ENCODE measurements at places on chromosomes 2 and 18.

DNA sequence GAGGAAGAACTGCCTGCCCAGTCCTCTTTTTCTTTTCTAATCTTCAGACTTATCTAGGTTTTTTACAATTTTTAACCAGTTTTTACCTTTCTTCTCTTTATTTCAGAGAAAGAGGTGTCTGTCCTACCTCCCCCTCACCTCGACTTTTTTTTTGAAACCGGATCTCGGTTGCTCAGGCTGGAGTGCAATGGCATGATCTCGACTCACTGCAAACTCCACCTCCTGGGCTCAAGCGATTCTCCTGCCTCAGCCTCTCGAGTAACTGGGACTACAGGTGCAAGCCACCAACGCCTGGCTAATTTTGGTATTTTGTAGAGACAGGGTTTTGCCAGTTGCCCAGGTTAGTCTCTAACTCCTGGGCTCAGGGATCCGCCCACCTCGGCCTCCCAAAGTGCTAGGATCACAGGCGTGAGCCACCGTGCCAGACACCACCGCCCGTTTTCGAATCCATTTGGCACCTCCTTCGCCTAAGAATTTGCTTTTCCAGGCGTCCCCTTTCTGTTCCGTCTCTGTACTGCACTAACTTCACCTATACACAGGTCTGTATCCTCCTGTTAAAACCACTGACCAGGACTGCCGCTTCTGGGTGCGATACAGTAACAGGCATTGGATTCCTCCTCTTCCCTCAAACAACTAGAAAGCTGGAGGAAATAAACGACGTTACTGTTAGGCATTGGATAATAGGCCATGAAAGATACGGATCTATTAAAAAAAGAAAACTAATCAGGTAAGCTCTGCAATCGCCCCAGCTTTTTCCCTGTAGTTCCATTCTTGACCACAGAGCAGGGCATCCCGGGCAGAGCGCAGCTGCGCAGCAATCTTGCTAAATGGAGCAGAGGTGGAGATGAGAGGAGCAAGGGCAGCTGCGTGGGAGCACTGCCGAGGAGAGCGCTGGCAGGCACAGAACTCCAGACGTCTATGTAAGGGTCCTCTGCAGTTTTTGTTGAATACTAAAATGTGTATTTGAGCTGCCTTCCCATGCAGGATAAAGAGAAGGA is 69.9 kb downstream of the ZC3H6 start:
- no peak for DNase-seq

DNA sequence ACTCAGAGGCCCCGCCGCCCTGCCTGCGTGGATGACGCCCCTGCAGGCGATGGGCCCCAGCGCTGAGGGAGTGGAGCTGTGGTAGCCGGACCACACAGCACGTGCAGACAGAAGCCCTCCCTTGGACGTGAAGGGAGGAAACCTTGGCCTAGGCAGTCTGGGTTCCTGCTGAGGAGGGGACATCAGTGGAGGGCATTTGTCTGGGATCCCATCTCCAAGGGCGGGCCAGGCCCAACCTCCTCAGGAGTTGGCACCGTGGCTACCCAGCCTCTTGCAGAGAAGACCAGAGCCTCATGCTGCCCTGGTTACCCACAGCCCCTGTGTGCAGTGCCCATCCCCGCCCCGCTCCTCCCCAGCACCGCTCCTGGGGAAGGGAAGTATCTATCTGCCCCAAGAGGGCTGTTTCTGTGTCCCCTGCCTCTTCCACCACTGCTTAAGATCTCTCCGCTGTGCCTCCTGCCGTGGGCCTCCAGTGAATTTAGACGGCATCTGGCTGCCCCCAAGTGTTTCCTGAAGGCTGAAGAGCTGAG is 241.8 kb downstream of the KLHL29 start:
- DNase-seq: no peak

DNA sequence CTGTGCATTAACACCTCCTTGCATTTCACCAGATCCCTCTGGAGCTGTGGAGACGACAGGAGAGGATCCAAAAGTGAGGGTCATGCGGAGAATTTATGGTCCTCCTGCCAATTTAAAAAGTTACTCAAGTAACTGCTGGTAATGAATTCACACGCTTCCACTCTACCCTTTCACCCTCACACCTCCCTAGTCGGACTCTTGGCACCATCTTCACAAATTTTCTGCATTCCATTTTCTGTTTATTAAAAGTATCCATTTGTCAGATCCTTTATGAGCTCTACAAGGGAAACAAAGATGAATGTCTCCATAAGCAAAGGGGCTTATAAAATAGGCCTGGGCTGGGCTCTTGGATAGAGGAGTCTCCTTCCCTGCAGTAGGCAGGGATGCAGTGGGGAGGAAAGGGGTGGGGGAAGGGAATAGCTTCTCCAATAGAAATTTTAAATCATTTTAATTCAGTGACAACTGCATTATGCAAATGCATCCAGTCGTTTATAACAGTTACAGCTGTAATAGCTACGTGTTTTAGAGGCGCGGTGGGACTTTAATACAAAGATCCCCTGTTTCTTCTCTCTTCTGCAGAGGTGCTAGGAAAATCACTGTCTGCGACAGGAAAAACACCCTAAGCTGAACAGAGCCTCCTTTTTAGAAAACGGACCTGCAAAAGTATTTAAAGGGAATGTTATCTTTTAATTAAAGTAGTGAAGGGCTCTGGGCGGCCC is 132.2 kb downstream of the EPHA4 start:
- DNase-seq: no peak

GRCh38 chr2:39786761-39787522 is 7.9 kb upstream of the THUMPD2 start:
- DNase-seq: no peak

GRCh38 chr2:217290467-217290866 is 430.6 kb upstream of the TNP1 start:
- no peak for DNase-seq

DNA sequence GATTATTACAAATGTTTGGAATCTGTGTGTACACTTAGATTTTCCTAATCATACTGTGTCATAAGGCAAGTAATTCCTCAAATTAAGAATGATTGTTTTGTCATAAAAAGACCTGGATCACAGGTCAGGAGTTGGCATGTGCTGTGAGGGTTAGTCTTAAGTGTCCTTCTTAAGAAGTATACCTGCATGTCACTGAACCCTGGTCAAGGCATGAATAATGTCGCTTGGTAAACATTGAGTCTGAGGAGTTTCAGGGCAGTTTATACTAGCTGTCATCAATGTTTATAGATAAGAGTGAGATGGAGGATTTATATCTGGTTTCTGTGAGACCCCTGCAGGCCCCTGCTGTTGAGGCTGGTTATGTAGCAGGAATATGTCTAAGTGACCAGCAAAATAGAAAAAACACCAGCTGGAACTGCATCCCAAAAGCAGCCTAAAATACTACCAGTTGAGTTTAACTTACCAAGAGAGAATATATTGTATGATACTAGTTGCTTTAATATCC is 112.0 kb upstream of the NOSTRIN start:
- DNase-seq: no peak

- DNase-seq: no peak
Observed at GRCh38 chr2:96869822-96870625, at the start of gene SEMA4C. Gene SEMA4C (minus strand): TSS chr2:96870080. CDS start chr2:96867886, 2,194 bp downstream.

DNA sequence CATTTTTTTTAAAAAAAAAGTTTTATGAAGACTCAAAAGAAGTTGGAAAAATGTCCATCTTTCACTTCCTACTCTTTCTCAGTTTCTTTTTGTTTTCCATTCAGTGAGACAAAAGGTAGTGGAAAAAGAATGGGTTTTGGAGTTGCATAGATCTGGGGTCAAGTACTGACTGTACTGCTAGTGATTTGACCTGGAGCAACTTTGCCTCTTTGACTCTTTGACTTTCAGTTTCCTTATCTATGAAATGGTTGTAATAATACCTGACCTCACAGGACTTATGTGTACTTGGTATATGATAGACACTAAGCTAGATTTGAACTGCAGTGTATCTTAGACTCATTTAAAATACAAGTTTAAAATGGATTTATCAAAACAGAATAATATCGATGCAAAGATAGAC is 3.5 kb upstream of the KCNE4 start:
- no peak for DNase-seq

DNA sequence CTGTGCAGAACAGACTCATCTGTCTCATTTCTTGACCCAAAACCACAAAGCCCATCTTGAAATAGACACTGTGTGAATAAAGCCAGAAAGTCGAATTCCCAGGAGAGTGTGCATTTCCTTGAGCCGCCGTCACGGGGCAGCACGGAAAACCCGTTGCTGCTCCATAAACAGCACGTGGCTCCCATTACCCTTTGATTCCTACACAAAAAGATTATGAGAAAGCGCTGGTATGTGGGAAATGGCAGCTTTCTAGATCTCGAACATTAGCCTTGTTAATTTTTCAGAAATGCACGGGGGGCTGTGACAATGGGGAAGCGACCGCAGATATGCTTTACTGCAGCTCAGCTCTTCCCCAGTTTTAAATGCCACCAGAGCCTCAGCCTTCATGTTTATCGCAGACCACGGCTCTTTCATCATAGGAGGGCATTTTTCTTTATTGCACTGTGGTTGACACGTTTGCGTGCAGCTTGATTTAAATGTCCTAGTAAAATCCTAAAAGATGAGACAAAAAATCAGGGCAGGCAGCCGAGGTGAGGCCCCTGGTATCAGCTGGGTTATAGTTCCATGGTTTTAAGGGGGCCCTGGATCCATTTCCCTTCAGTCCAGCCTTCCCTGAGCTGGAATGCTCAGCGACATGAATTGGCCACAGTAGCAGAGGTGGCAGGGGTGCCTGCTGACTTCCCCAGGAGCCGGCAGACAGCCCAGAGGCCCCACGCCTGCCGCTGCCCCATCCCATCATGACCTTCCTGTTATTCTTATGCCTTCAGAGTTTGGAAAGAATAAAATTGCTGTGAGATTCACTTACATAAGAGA is 249.3 kb downstream of the NDUFA10 start:
- no peak for DNase-seq

GRCh38 chr18:37315935-37316334 is 249.7 kb downstream of the CELF4 start:
- DNase-seq: no peak

DNA sequence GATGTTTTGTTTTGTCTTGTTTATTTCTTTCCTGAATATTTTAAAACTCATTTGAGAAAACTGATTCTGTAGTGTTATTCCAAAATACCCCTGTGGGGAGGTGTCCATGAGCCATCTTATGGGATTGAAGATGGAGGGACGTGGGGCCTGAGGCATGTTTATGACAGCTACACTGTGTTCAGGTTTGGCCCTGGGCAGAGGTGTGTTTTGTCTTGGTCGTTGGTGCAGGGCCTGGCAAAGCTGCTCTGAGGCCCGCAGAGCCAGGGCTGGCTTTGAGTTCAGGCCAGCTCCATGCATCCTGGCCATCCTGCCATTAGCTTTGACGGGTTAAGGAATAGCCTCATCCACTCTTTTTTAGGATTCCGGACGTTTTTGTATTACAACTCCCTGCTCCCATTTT is 68.9 kb downstream of the TMEM18 start:
- DNase-seq: no peak

GRCh38 chr2:69192176-69192945 is 179.4 kb downstream of the ANTXR1 start:
- no peak for DNase-seq

DNA sequence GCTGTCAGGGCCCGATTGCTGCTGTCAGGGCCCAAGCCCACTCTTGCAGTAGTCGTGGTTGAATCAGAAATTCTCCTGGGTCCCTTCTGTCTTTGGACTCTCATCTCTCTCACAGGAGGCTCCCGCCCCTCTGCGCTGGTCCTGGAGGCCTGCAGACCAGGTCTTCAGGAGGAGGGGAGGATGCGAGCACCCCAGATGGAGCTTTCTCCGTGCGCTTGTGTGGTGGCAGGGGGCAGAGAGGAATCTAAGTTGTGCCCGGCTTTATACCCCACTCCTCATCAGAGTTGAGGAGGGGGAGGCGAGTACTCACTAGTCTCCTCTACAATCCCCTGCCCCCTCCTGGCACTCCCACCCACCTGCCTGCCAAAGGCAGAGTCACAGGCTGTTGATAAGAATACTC is 10.4 kb downstream of the EN1 start:
- DNase-seq: no peak

DNA sequence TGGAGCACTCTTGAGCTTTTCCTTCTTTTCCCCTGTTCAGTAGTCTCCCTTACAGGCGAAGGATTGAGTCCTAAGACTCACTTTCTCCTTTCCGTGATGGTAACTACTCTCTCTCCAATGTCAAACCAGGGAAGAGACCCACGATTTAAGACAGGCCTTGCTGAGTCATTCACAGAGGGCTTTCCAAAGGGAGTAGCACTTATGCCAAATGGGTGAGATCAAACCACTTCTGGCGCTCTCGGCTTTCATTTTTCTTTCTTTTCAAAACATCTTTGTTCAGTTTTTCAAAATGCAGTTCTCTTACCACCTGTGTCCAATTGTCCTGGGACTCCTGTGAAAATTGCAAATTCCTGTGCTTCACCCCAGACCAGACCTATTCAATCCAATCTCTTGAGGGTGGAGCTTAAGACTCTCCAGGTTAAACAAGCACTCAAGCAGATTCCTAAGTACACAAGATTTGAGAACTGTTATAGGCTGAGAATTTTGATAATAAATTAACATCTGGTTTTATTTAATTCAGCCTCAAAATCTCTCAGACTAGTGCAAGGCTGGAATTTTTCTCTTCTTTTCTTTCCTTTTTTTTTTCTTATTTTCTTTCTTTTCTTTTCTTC is 14.4 kb upstream of the MRPL19 start:
- no peak for DNase-seq

GRCh38 chr2:213691351-213691750 is 407.1 kb downstream of the SPAG16 start:
- DNase-seq: no peak

DNA sequence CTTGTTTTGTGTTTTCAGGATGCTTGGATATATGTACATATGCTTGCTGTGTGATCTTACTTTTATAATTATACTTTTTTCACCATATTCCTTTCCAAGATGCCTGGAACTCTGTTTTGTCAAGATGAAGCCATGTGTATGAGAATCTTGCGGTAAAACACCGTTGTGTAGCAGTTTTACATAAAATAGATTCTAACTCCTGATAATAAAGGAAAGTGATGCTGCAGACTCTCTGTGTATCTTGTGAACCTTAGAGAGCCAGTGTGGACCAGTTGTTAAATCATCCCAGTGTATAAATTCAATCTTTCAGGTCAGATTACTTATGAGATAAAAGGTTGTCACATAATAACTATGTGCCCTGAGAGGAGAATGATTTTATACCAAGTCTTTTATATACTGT is 12.5 kb upstream of the ITGA4 start:
- no peak for DNase-seq

DNA sequence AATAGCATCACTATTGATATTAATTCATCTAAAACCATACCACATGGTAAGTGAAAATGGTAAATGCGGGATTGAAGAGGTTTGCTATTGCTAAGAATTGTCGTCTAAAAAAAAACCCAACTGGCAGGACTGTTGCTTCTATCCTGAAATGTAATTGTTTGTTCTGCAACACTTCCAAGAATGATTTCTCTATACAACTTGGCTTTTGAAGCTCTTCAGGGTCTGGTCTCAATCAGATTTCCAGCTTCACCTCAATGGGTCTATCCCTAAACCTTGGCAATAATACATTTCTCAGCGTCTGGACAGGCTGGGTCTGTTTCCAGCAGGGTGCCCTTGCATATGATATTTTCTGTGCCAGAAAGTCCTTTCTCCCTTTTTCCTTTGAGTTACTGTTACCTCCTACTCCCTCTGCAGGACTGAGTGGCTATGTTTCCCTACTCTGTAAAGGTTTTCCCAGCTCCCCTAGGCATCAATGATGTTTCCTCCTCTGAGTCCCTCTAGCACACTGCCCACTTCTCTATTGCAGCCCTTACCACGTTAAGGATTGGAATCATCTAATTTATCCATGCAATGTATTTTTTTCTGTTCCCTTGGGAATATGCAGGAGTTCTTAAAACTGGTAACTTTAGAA is 118.2 kb upstream of the REV1 start:
- no peak for DNase-seq

GRCh38 chr2:2664989-2665833 is 334.1 kb upstream of the MYT1L start:
- DNase-seq: no peak

Data from NCI-H1092 (cell line).